ENCODE measurements at places on chromosomes 12 and 14. TPM values are rescaled to one million over a fixed set of nuclear protein-coding genes. Genes with fewer than 3 reads are reported as not detected.

DNA sequence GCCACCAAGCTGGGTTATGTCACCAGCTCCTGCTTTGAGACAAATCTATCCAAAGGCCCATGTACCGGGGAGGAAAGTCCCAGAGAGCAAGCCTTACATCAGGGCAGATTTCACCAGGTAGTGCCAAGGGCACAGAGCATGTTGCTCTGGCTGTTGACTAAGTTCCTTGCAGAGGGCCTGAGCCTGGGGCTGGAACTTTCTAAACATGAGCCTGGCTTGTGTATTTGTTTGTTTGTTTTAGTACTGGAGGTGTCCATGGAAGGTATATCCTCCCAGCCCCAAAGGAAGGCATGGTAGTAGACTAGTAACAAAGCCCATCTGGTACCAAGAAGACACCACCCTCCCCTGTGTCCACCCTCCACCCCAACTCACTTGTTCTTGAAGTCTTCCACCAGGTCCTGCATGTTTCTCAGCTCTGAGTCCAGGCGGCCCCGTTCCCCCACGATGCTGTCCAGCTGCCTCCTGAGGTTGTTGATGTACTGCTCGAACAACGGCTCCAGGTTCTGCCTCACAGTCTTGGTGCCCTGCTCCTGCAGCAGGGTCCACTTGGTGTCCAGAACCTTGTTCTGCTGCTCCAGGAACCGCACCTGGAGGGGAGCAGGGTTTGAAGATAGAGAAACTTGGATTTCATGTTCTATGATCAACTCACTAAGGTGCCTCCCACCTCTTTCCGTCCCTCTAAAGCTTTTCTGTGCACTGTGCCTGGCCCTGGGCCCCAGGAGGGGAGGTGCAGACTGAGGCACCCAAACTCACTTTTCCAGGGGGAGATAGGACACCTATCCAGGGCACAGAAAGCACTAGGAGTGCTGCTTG lies 1.4 kb downstream of the KRT5 start:
- no peaks in the 10 kb centered on the region for H3K36me3 ChIP-seq
- peaks cover 13% of the 10 kb centered on the region for H3K27me3 ChIP-seq
- no peaks in the 10 kb centered on the region for H3K4me1 ChIP-seq

DNA sequence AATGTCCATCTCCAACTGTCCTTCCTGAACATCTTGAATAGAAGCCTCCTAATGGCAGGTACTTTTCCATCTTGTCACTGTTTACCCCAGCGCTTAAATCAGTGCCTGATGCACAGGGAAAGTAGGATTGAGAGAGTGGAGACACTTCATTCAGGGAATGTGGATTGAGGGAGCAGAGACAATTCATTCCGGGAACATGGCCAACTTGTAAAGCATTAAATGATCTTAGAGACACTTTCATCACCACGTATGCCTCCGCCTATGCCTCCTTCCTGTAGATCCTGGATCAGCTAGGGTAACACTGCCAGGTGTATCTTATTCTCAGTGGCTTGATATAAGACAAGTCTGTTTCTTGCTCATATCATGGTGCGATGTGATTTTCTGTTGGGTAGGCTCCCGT lies 67.6 kb upstream of the CSRP2 start:
- H3K36me3 ChIP-seq, result no peaks in the 10 kb centered on the region
- no peak overlapping the region for H3K27ac ChIP-seq
- no peak for DNase-seq
- H3K27me3 ChIP-seq, result peaks cover 6% of the 10 kb centered on the region
- no peak overlapping the region for H3K4me3 ChIP-seq
- H3K4me1 ChIP-seq, result no peaks in the 10 kb centered on the region

DNA sequence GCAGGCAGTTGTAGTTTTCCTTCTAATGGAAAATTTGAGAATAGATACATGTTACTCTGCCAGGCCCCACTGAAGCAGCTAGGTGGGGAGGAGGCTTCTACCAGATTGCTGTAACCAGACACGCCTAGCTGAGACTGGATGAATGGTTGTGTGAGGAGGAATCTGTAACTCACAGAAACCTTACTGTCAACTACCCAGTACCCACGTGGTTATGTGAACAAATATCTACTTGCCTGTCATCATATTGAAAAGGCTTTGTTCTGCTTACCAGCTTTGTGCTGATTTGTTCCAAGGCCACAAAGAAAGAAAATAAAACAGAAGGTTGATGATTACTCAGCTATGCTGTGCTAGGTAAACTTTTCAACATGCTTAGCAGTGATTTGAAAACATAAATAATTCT lies 167.2 kb downstream of the CAPZA3 start:
- no peaks in the 10 kb centered on the region for H3K4me1 ChIP-seq
- H3K27ac ChIP-seq, result no peak overlapping the region
- H3K27me3 ChIP-seq, result no peaks in the 10 kb centered on the region
- no peak overlapping the region for H3K4me3 ChIP-seq
- no peaks in the 10 kb centered on the region for H3K36me3 ChIP-seq

GRCh38 chr12:96534339-96534738 lies 45.0 kb downstream of the CFAP54 start:
- no peak overlapping the region for H3K27ac ChIP-seq
- peaks cover 20% of the 10 kb centered on the region for H3K27me3 ChIP-seq
- no peaks in the 10 kb centered on the region for H3K4me1 ChIP-seq
- no peak for DNase-seq
- no peaks in the 10 kb centered on the region for H3K36me3 ChIP-seq
- H3K4me3 ChIP-seq, result no peak overlapping the region

- no peak overlapping the region for H3K4me3 ChIP-seq
- peaks cover 4% of the 10 kb centered on the region for H3K36me3 ChIP-seq
- H3K27me3 ChIP-seq, result peaks cover 30% of the 10 kb centered on the region
- DNase-seq, result no peak
- H3K27ac ChIP-seq, result no peak overlapping the region
Observed at GRCh38 chr14:23571701-23572523, 4.3 kb upstream of the AP1G2 start.

The MYO1H gene
- total RNA-seq, result not detected

The TRHDE gene
- not detected for total RNA-seq

The GALNT6 gene
- total RNA-seq, result 40.4 TPM

The PPFIA2 gene
- total RNA-seq, result not detected

The FBRSL1 gene
- total RNA-seq, result 58.5 TPM

The CGRRF1 gene
- total RNA-seq, result 13.7 TPM

The ACOT4 gene
- 1.3 TPM for total RNA-seq
